ENCODE measurements at places on chromosomes 11 and 22. TPM values are rescaled to one million over a fixed set of nuclear protein-coding genes. Genes with fewer than 3 reads are reported as not detected.
A peak's percentile ranks its signal among the peaks of the same experiment; 100 is the strongest.

GRCh38 chr22:17235149-17235655, 16.0 kb upstream of the ADA2 start:
- no peaks in the 10 kb centered on the region for H3K4me1 ChIP-seq
- H3K36me3 ChIP-seq = no peaks in the 10 kb centered on the region
- DNase-seq = no peak
- no peak overlapping the region for H3K4me3 ChIP-seq
- H3K27ac ChIP-seq = no peak overlapping the region

GRCh38 chr22:27719535-27720227, 81.9 kb downstream of the MN1 start:
- H3K36me3 ChIP-seq = no peaks in the 10 kb centered on the region
- peaks cover 13% of the 10 kb centered on the region for H3K4me1 ChIP-seq
- DNase-seq = no peak
- no peak overlapping the region for H3K4me3 ChIP-seq
- peak overlapping the region; percentile 80 for H3K27ac ChIP-seq
- no peaks in the 10 kb centered on the region for H3K27me3 ChIP-seq

DNA sequence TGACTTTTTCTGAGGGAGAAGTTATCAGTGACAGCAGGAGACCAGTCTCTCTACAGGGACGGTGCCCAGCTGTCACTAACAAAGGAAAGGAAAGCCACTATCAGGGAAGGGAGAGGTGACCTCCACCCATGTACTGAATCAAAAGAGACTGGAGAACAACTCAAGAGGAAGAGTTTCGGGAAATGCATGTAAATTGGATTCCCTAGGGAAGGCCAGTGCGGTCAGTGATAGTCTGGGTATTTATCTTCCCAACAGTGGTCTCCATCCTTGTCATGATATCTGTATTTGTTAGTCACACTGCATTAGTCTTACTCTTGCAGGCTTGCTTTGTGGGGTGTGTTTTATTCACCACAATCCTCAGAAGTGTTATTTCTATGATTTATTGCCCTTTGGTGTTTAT, 193.4 kb upstream of the KIRREL3 start:
- no peaks in the 10 kb centered on the region for H3K36me3 ChIP-seq
- H3K4me1 ChIP-seq = no peaks in the 10 kb centered on the region
- no peak overlapping the region for H3K27ac ChIP-seq
- DNase-seq = no peak
- H3K27me3 ChIP-seq = no peaks in the 10 kb centered on the region
- no peak overlapping the region for H3K4me3 ChIP-seq

GRCh38 chr11:67277231-67277961, 11.1 kb downstream of the GRK2 start:
- DNase-seq = peak; percentile 91
- peaks cover 30% of the 10 kb centered on the region for H3K36me3 ChIP-seq
- H3K4me3 ChIP-seq = peak overlapping the region; percentile 45
- H3K27me3 ChIP-seq = no peaks in the 10 kb centered on the region

GRCh38 chr11:17343257-17343656, 8.3 kb upstream of the NCR3LG1 start:
- no peaks in the 10 kb centered on the region for H3K4me1 ChIP-seq
- H3K36me3 ChIP-seq = peaks cover 6% of the 10 kb centered on the region
- DNase-seq = no peak
- H3K4me3 ChIP-seq = no peak overlapping the region

GRCh38 chr22:24489011-24489410, 6.1 kb upstream of the UPB1 start:
- H3K4me1 ChIP-seq = peaks cover 3% of the 10 kb centered on the region
- H3K36me3 ChIP-seq = no peaks in the 10 kb centered on the region
- no peak overlapping the region for H3K27ac ChIP-seq
- no peak overlapping the region for H3K4me3 ChIP-seq
- DNase-seq = no peak

GRCh38 chr11:8532475-8532874, 61.6 kb downstream of the STK33 start:
- no peaks in the 10 kb centered on the region for H3K36me3 ChIP-seq
- no peaks in the 10 kb centered on the region for H3K27me3 ChIP-seq
- no peak for DNase-seq
- H3K4me3 ChIP-seq = no peak overlapping the region
- H3K4me1 ChIP-seq = no peaks in the 10 kb centered on the region
- no peak overlapping the region for H3K27ac ChIP-seq

- no peaks in the 10 kb centered on the region for H3K27me3 ChIP-seq
- H3K36me3 ChIP-seq = peaks cover 63% of the 10 kb centered on the region
- DNase-seq = peak; percentile 24
- no peak overlapping the region for H3K4me3 ChIP-seq
These were observed 81.7 kb downstream of the AMOTL1 start for GRCh38 chr11:94849839-94850238.

GRCh38 chr22:40499209-40499623, 128.8 kb downstream of the SGSM3 start:
- H3K27ac ChIP-seq = peak overlapping the region; percentile 19
- no peak for DNase-seq
- H3K27me3 ChIP-seq = no peaks in the 10 kb centered on the region
- H3K4me1 ChIP-seq = peaks cover 16% of the 10 kb centered on the region
- no peaks in the 10 kb centered on the region for H3K36me3 ChIP-seq

The SCUBE2 gene
- 2.3 TPM for total RNA-seq

The OR52I2 gene
- total RNA-seq = not detected

The ANO9 gene
- total RNA-seq = 2.3 TPM

All from heart right ventricle (tissue), 16 donors.